Aorta (tissue), 5 donors: ENCODE measurements at places on chromosomes 7 and 10. TPM values are rescaled to one million over a fixed set of nuclear protein-coding genes. Genes with fewer than 3 reads are reported as not detected.

Gene SPDYE8
- total RNA-seq, result not detected

DNA sequence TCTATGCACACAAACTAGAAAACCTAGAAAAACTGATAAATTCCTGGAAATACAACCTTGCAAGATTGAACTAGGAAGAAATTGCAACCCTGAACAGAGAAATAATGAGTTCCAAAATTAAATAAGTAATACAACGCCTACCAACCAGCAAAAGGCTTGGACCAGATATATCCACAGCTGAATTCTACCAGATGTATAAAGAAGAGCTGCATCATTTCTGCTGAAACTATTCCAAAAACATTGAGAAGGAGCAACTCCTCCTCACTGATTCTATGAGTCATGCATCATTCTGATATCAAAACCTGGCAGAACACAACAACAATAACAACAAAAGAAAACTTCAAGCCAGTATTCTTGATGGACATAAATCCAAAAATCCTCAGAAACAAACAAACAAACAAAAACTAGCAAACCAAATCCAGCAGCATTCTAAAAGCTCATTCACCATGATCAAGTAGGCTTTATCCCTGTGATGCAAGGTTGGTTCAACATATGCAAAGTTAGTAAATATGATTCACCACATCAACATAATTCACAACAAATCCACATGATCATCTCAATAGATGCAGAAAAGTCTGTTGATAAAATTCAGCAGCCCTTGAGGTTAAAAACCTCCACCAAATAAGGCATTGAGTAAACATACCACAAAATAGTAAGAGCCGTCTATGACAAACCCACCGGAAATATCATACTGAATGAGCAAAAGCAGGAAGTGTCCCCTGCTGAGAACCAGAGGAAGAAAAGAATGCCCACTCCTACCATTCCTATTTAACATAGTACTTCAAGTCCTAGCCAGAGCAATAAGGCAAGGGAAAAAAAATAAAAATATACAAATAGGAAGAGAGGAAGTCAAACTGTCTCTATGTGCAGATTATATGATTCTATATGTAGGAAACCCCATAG lies 98.2 kb downstream of the PCDH15 start:
- no peak overlapping the region for H3K4me3 ChIP-seq
- no peaks in the 10 kb centered on the region for H3K36me3 ChIP-seq
- no peak overlapping the region for H3K27ac ChIP-seq
- no peaks in the 10 kb centered on the region for H3K4me1 ChIP-seq
- DNase-seq, result no peak
- no peaks in the 10 kb centered on the region for H3K27me3 ChIP-seq

GRCh38 chr7:32892521-32893206 lies 1.1 kb upstream of the KBTBD2 start:
- DNase-seq, result peak; percentile 56
- H3K4me3 ChIP-seq, result peak overlapping the region; percentile 99
- no peaks in the 10 kb centered on the region for H3K27me3 ChIP-seq
- H3K36me3 ChIP-seq, result no peaks in the 10 kb centered on the region
- peak overlapping the region; percentile 88 for H3K27ac ChIP-seq

DNA sequence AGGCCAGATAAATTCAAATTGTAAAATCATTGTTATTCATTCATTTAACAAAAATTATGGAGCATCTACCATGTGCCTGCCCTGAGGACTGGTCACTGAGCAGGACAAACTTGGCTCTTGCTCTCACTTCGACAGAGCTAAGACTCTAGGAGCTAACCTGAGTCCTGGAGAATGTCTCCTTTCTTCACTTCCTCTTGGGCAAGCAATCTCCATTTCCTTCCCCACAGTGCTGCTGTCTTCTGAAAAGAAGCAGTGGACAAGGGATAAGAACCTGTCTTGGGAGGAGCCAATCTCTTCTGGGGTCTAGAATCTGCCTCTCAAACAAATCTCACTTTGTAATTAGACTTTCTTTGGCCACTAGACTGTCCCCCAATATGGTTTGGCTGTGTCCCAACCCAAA lies 76.2 kb upstream of the PLXNA4 start:
- no peaks in the 10 kb centered on the region for H3K4me1 ChIP-seq
- H3K27me3 ChIP-seq, result peaks cover 1% of the 10 kb centered on the region
- no peak overlapping the region for H3K27ac ChIP-seq
- no peak for DNase-seq
- no peak overlapping the region for H3K4me3 ChIP-seq

DNA sequence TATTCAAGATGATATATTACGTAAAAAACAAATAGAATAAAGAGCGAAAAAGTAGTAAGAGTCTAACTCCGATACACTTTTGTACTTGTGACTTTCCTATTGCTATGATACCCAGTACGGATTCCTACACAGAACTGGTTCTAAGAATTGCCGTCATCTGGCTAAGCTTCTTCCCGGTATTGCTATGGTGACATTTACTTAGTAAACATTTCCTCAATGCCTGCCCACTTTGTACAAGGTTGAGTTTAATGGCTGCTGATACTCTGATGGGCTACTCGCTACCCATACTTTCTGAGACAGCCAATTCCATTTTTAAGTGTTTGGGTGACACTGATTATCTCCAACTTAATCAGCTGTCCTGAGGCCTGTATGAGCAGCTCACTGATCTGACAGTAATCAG lies 55.6 kb downstream of the OSBPL3 start:
- H3K36me3 ChIP-seq, result no peaks in the 10 kb centered on the region
- no peak overlapping the region for H3K4me3 ChIP-seq
- no peaks in the 10 kb centered on the region for H3K27me3 ChIP-seq
- peaks cover 5% of the 10 kb centered on the region for H3K4me1 ChIP-seq

GRCh38 chr10:31896968-31897384 lies 31.7 kb downstream of the ARHGAP12 start:
- no peaks in the 10 kb centered on the region for H3K27me3 ChIP-seq
- H3K4me3 ChIP-seq, result no peak overlapping the region
- peak overlapping the region; percentile 14 for H3K27ac ChIP-seq
- H3K4me1 ChIP-seq, result no peaks in the 10 kb centered on the region

DNA sequence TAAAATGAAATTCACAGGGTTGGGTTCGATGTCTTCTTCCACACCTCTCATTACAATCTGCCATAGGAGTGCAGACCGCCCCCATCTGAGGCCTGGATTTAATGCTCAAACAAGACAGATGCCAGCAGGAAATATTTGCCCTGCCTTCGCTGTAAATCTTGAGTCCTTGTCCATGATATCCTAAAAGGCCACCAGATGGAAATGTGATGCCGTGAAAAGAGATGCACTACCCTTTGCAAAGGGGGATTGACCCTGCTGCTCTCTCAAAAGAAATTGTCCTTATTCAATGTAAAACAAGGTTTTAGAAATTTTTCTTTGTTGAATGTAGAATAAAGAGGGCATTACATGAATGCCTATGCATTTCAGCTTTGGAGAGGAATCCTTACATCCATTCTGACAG lies 37.5 kb downstream of the AGAP4 start:
- no peaks in the 10 kb centered on the region for H3K4me1 ChIP-seq
- H3K27ac ChIP-seq, result no peak overlapping the region
- H3K4me3 ChIP-seq, result no peak overlapping the region
- DNase-seq, result no peak
- no peaks in the 10 kb centered on the region for H3K36me3 ChIP-seq

DNA sequence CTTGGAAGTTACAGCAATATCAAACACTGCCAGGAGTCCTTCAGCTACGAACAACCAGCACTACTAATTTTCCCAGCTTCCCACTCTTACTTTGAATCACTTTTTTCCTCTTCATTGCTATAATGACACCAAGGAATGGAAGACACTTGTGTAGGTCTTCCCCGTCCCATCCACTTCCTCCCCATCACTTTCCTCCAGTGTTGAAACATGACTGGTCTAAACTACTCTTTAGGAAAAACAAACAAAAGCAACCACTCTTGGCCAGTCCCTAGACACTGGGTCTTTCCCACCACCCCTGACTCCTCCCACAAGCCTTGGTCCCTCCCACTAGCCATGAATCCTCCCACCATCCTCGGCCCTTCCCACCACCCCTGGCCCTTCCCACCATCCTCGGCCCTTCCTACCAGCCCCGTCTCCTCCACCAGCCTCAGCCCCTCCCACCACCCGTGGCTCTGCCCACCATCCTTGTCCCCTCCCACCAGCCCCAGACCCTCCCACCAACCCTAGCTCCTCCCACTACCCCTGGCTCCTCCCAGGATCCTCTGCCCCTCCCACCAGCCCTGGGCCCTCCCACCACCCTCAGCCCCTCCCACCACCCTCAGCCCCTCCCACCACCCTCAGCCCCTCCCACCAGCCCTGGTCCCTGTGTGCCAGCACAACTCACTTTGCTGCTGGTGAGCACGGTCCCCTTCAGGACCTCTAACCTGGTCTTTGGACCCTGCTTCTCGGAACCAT lies 68.5 kb downstream of the CXCL12 start:
- H3K4me1 ChIP-seq, result no peaks in the 10 kb centered on the region
- H3K27ac ChIP-seq, result no peak overlapping the region
- no peak for DNase-seq
- H3K36me3 ChIP-seq, result no peaks in the 10 kb centered on the region
- H3K27me3 ChIP-seq, result no peaks in the 10 kb centered on the region
- no peak overlapping the region for H3K4me3 ChIP-seq

DNA sequence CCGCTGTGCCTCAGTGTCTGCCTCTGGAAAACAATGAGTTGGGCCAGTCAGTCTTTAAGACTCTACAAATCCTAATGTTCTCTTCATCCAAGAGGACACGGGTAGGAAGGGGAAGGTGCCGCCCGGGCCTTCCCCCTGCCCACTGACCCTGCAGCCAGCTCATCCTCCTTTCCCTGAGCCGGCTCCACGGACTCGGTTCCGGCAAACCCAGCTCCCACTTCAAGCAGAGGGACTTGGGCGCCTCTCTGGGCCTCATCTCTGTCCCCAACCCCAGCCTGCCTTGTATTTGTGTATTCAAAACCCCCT lies 95.6 kb downstream of the C10orf105 start:
- DNase-seq, result no peak
- no peak overlapping the region for H3K4me3 ChIP-seq
- H3K27me3 ChIP-seq, result no peaks in the 10 kb centered on the region
- no peak overlapping the region for H3K27ac ChIP-seq
- no peaks in the 10 kb centered on the region for H3K36me3 ChIP-seq
